ENCODE measurements at places on chromosomes 13 and 19. TPM values are rescaled to one million over a fixed set of nuclear protein-coding genes. Genes with fewer than 3 reads are reported as not detected.

The TEX29 gene
- not detected for total RNA-seq

The ZNF575 gene
- 1.9 TPM for total RNA-seq

The CYP2A7 gene
- total RNA-seq = not detected

The TMEM91 gene
- 4.2 TPM for total RNA-seq

The LSR gene
- total RNA-seq = 9.8 TPM

The SIGLEC7 gene
- not detected for total RNA-seq

The ANGPTL8 gene
- total RNA-seq = not detected

The ZSCAN4 gene
- total RNA-seq = not detected

The CTXN1 gene
- total RNA-seq = 22.8 TPM

The CYP4F12 gene
- total RNA-seq = 1.7 TPM

The CGB2 gene
- 0.71 TPM for total RNA-seq

The MPND gene
- 10.4 TPM for total RNA-seq

The GARIN5B gene
- total RNA-seq = 0.08 TPM

The LACC1 gene
- 2.9 TPM for total RNA-seq
